ENCODE measurements at places on chromosomes 7 and 10.

- DNase-seq = no peak
- H3K27ac ChIP-seq = no peak overlapping the region
- H3K4me3 ChIP-seq = no peak overlapping the region
- H3K36me3 ChIP-seq = no peaks in the 10 kb centered on the region
- no peaks in the 10 kb centered on the region for H3K27me3 ChIP-seq
- peaks cover 6% of the 10 kb centered on the region for H3K4me1 ChIP-seq
Observed at GRCh38 chr10:118978998-118979350, 50.5 kb upstream of the NANOS1 start.

- H3K36me3 ChIP-seq = no peaks in the 10 kb centered on the region
- H3K4me3 ChIP-seq = no peak overlapping the region
- H3K27ac ChIP-seq = peak overlapping the region; percentile 55
- H3K27me3 ChIP-seq = no peaks in the 10 kb centered on the region
- peak; percentile 50 for DNase-seq
Observed at GRCh38 chr7:34158368-34159153, 253.2 kb downstream of the BMPER start.

DNA sequence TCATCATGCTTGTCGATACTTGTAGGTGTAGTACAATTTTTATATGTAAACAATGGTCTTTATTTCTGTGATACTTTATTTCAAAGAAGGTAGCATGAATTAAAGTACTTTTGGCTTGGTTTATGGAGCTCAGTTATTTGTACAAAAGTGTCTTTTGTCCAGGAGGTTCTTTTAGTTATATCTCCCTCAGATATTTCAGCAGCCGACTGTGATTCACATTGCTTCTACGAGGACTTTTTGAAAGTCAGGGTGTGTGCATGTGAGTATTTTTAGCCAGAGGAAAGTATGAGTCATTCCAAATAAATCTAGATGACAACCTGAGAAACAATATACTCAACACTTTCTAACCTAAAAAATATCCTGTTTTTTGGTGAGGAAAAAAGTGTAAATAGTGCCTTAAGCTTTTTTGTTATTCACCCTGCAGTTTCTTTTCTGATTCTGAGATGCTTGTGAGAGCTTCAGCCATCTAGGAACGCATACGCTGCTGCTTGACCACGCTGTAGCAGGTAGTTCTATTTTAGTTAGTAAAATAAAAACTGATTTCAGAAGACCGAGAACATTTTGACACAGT, 595 bp upstream of the SUN1 start:
- peak overlapping the region; percentile 95 for H3K27ac ChIP-seq
- peaks cover 98% of the 10 kb centered on the region for H3K4me1 ChIP-seq
- H3K36me3 ChIP-seq = peaks cover 9% of the 10 kb centered on the region

DNA sequence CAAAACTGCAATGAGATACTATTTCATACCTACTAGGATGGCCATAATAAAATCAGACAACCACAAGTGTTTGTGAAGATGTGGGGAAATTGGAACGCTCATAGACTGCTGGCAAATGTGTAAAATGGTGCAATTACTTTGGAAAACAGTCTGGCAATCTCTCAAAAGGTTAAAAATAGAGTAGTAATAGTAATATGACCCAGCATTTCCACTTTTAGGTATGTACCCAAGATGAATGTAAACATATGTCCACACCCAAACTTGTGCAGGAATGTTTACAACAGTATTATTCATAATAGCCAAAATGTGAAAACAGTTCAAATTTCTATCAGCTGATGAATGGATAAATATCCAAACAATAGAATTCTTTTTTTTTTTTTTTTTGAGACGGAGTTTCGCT, 731.6 kb upstream of the ANKRD30A start:
- H3K27ac ChIP-seq = no peak overlapping the region
- no peak overlapping the region for H3K4me3 ChIP-seq

DNA sequence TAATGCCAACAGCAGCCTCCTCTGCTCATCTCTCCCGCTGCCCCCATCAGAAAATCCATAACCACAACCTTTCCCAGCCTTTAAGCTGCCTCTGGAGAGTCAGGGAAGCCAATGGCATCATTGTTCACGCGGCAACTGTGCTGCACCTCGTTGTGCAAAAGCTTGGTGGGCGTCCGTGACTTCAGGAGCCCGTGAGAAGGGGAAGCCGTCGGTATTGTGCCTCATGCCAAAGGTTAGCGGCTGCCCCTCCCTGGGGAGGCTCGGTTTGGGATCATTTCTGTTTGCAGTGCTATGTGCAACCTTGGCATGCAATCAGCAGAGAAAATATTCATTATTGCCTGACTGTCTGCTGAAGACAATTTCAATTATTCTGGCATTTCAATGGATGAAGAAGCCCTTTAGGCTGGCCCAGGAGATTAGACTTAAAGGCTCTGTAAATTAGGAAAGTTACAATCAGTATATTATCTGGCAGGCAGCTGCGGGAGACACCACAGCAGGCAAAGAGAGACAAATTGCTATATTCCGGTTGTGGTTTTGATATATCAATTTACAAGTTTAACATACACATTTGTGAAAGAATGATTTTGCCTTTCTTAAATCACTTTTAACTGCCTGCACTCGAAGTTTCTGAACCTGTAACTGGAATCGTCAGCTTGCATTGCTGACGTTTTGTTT, 244.5 kb downstream of the GATA3 start:
- H3K4me1 ChIP-seq = no peaks in the 10 kb centered on the region
- no peaks in the 10 kb centered on the region for H3K36me3 ChIP-seq
- H3K27me3 ChIP-seq = peaks cover 30% of the 10 kb centered on the region
